ENCODE measurements at places on chromosomes 6 and 20. TPM values are rescaled to one million over a fixed set of nuclear protein-coding genes. Genes with fewer than 3 reads are reported as not detected.

DLK2 gene
- 1.6 TPM for total RNA-seq

MAVS gene
- 37.2 TPM for total RNA-seq

EBF4 gene
- total RNA-seq: 23.2 TPM

SEMG1 gene
- not detected for total RNA-seq

NKAIN2 gene
- total RNA-seq: 0.36 TPM

NECAB3 gene
- 56.0 TPM for total RNA-seq

CYP24A1 gene
- total RNA-seq: 0.93 TPM

OR2B6 gene
- not detected for total RNA-seq

ZNF311 gene
- total RNA-seq: 1.3 TPM

CRYBG1 gene
- 0.07 TPM for total RNA-seq

ZSCAN23 gene
- 12.5 TPM for total RNA-seq

FNDC1 gene
- total RNA-seq: 0.09 TPM

ZNF451 gene
- total RNA-seq: 65.6 TPM

XKR7 gene
- total RNA-seq: 4.5 TPM

SLPI gene
- total RNA-seq: not detected

TP53TG5 gene
- total RNA-seq: not detected

ECT2L gene
- not detected for total RNA-seq

FHL5 gene
- not detected for total RNA-seq

PGC gene
- not detected for total RNA-seq

OR2H2 gene
- not detected for total RNA-seq

RIMS1 gene
- total RNA-seq: 4.5 TPM

ULBP2 gene
- total RNA-seq: 0.30 TPM

COL9A1 gene
- 30.8 TPM for total RNA-seq

SMPDL3A gene
- total RNA-seq: 3.6 TPM

GNAS-AS1 gene
- 3.8 TPM for total RNA-seq

TRERF1 gene
- 14.0 TPM for total RNA-seq

MYH7B gene
- 0.55 TPM for total RNA-seq

THBD gene
- total RNA-seq: 0.12 TPM

FILIP1 gene
- total RNA-seq: 0.79 TPM

MYO6 gene
- total RNA-seq: 25.7 TPM

TGM2 gene
- 1.2 TPM for total RNA-seq
